ENCODE measurements at places on chromosomes 3 and 15.

- no peak for DNase-seq
Measured at GRCh38 chr3:65935724-65936123, 103.0 kb downstream of the MAGI1 start.

GRCh38 chr3:51156147-51156546 lies 228.9 kb upstream of the MANF start:
- no peak for DNase-seq

GRCh38 chr3:188975600-188976314 lies 196.0 kb upstream of the TPRG1 start:
- no peak for DNase-seq

DNA sequence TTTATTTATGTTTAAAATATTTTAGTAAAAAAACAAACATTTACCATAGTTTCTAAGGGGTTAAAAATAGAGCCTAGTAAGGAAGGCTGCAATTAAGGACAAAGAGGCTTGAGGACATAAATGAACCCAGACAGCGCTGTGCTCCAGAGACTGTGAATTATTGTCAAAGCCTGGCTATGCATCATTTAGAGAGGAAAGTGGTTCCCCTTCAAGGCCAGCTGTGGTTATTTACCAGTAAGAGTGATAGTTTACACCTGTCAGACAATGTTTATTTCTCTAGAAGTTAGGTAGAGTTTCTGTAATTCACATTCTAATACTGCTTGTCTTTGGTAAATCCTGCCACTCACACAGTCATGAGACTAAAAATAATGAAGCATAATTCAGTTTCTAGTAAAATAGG lies 32.4 kb upstream of the PIK3R4 start:
- DNase-seq = no peak

DNA sequence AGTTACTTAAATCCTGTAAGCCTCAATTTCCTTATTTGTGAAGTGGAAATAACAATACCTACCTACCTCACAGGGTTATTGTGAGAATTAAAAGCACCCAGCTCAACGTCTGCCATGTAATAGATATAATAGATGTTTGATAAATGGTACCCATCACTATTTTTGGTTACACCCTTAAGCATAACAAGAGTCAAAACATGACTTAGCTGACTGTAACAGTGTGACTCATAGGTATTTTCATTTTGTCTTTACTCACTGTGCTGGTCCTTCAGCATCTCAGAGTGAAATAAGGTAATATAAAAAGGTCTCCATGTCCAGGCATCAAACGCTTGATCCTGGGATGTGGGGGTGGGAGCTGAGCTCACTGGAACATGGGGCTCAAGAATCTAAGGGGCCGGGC lies 3.1 kb downstream of the CPLX3 start:
- no peak for DNase-seq

DNA sequence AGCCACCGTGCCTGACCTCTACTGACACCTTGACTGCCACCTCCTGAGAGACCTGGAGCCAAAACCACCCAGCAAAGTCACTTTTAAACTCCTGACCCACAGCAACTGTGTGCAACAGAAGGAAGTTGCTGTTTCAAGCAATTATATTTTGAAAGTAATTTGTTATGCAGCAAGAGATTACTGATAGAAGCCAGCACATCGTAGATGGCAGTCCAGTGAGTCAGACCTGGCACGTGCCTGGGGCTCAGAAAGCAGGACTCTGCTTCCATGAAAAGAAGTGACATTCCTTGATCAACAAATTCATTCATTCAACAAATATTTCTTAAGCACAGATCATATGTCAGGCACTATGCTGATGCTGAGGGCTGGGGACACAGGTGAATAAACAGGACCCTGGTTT lies 5.7 kb upstream of the CSPG4 start:
- DNase-seq = no peak

GRCh38 chr15:60993008-60993407 lies 236.1 kb downstream of the RORA start:
- DNase-seq = no peak

DNA sequence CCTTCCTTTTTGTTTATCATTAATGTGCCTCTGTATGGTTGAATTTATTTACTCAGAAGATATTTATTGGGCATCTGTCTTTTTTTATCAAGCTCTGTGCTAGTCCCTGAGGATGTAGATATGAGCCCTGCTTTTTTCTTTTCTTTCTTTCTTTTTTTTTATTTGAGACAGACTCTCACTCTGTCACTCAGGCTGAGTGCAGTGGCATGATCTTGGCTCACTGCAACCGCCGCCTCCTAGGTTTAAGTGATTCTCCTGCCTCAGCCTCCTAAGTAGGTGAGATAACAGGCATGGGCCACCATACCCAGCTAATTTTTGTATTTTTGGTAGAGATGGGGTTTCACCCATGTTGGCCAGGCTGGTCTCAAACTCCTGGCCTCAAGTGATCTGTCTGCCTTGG lies 58.5 kb downstream of the MBNL1 start:
- no peak for DNase-seq

DNA sequence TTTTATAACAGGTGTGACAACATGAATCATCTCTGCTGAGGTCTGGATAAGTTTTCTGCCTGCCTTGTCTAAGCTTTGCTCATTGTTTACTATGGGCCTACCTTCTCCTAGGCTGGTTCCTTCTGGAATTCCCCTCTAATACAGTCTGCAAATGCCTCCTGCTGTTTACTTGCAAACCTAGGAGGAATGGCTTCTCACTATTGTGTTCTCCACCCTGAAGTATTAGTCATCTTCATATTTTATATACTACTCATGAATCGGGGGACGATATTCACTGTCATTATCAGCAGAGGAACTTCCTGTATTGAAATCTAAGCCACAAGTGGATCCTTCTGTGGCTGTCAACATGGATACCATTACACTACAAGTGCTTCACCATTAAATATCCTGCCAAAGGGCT lies 154.8 kb downstream of the PLCL2 start:
- no peak for DNase-seq

- DNase-seq = peak; percentile 35
Measured at GRCh38 chr15:40320931-40321371, 2.5 kb upstream of the INAFM2 start.

GRCh38 chr3:45933591-45933990 lies 9.7 kb upstream of the CXCR6 start:
- DNase-seq = no peak

DNA sequence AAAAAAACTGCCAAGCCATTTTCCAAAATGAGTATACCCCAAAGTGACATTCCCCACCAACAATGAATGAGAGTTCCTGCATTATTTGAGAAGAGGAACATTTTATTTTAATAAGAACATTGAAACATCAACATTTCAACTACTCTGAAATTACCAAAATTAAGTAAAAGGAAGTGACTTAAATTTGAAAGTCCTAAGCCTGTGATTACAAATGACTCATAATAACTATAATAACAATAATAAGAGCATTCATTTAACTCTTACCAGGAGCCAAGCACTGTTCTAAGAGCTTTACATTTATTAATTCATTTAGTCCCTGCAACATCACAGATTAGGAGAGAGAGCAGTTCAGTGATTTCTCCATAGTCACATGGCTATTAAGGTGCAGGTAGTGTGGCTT lies 32.4 kb downstream of the LRRC28 start:
- no peak for DNase-seq

GRCh38 chr3:172106989-172107388 lies 67.6 kb downstream of the FNDC3B start:
- peak; percentile 41 for DNase-seq

DNA sequence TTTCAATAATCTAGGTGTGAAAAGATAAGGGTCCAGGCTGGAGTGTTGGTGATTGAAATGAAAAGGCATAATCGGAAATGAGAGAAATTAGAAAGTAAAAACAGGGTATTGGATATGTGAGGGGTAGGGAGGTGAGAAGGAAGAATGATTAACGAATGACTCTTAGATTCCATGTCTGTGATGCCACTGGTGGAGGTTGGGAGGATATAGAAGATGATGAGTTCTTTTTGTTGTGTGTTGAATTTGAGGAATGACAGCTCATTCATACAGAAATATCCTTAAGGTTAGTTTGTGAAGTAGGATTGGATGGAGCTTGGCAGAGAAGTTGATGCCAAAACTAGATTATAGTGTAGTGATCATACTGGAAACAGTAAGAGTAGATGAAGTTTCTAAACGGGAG lies 72.2 kb upstream of the CCNL1 start:
- no peak for DNase-seq

- no peak for DNase-seq
Measured at GRCh38 chr3:21912711-21913110, 161.7 kb upstream of the ZNF385D start.

- DNase-seq = no peak
Measured at GRCh38 chr3:163684651-163685050, 1393.6 kb downstream of the SI start.

- DNase-seq = no peak
Measured at GRCh38 chr15:27787931-27788330, 311.2 kb downstream of the OCA2 start.

GRCh38 chr15:64776402-64776786 lies 1.0 kb upstream of the RBPMS2 start:
- DNase-seq = no peak

- no peak for DNase-seq
Measured at GRCh38 chr3:5061218-5061569, 60.9 kb upstream of the ARL8B start.

DNA sequence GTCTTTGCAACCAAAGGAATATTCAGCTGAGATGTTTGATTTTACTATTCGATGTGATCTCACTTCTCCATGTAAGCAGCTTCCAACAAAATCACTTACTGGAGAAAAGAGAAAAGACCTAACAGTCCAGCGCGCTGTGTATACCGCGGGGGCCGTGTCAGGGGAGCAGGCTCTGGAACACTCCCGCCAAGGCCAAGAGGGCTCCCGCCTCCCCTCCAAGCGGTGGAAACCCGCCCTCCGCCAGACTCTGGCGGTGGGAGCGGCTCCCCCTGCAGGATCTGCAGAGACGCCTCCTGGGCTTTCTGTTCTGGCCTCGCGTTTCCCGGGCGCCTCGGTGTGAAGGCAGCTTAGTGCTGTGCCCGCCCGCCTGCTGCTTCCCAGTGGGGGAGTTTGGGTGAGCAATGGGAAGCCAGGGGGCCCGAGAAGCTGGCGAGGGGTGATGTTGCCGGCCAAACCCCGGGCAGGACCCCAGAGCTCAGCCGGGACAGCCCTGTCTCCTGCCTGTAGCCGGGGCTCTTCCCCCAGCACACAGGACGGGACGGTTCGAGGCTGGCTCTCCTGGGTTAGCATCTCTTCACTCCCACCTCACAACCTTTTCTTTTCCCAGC lies 36.3 kb downstream of the CHST14 start:
- DNase-seq = peak; percentile 38

GRCh38 chr3:11245276-11245675 lies 26.9 kb upstream of the ATG7 start:
- DNase-seq = no peak

DNA sequence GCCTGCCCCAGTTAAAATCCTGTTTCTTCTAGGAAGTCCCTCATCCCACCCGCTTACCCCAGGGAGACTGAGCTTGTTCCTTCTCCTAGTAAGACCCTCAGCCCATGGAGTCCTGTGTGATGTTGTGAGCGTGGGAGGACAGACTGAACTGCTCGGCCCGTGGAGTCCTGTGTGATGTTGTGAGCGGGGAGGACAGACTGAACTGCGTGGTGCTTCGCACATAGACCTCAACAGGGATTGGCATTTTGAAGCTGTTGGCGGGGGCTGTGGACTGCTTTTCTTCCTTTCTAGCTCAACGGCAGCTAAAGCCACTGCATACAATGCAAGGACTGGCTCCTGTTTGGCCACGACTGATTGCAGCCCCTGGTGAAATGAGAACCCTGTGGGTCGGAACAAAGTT lies 1.6 kb upstream of the SPTBN5 start:
- no peak for DNase-seq

DNA sequence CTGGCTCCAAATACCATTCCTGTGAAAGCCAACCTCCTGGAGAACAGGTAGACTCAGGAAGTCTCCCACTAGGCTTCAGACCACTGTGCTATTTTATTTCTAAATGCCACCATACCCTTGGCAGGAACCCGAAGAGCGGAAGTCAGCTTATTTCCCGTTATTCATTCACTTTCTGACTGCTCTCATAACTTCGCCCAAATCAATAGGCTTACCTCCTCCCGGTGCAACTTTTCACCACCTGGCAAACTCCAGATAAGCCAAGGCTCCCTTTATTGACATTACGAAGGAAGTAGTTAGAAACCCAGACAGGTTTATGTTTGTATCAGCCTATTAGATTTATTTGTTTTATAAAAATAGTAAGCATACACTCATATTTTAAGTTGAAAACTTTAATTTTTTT lies 3.3 kb upstream of the CCDC54 start:
- no peak for DNase-seq

GRCh38 chr15:36585774-36586173 lies 6.3 kb downstream of the CDIN1 start:
- DNase-seq = no peak

GRCh38 chr15:48603922-48604321 lies 41.6 kb downstream of the FBN1 start:
- DNase-seq = no peak

DNA sequence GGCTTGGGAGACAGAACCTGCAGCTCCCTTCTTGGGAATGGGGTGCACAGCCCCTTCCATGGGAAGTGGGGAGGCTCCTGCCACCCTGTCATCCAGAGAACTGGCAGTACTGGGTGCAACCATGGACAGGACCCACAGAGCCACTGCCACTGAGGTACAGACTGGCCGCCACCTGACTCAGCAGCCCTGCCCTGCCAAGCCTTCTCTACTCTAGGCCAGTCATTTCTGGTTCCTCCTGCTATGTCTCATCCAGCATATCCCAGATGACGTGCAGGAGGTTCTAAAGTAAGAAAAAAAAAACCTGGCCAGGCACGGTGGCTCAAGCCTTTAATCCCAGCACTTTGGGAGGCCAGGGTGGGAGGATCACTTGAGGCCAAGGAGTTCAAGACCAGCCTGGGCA lies 76.9 kb upstream of the RPL32 start:
- DNase-seq = no peak

DNA sequence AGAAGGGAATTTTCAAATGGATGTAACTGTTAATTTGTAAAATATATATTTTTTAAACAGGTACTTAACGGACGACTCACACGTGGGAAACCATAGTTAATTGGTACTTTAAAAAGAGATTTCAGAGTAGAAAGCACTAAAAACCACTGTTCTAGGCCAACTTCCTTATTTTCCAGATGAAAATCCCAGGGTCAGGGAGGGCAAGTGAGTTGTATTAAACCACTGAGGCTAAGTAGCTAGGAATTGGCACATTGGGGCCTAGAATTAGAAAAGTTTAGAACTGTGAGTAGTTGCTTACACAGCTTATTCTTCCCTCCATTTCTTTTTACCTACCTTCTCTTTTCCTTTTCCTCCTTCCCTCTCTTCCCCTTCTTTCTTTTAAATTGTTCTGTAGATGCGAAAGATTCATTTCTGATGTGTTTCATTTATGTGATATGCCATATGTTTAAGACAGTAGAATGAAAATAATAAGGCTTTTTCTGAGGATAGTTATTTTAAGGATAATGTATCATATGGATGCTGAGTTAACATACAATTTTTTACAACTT lies 4.1 kb upstream of the UTS2B start:
- DNase-seq = no peak
